ENCODE measurements at places on chromosomes 16 and 17.

DNA sequence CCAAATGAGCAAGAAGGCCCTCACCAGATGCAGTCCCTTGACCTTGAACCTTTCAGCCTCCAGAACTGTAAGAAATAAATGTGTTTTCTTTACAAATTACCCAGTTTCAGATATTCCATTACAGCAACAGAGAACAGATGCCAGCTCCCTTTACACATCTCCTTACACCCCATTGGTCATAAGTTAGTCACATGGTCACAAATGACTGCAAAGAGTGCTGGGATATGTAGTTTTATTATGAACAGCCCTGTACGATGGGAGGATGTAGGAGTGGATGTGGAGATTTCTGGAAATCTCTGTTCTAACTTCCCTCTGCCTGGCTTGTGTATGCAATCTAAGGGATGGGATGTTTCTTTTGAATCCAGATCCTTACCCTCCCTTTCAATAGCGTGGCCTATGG is 13.3 kb upstream of the RPL38 start:
- DNase-seq: no peak

GRCh38 chr17:28335959-28336871 is 654 bp downstream of the TNFAIP1 start:
- DNase-seq: no peak

DNA sequence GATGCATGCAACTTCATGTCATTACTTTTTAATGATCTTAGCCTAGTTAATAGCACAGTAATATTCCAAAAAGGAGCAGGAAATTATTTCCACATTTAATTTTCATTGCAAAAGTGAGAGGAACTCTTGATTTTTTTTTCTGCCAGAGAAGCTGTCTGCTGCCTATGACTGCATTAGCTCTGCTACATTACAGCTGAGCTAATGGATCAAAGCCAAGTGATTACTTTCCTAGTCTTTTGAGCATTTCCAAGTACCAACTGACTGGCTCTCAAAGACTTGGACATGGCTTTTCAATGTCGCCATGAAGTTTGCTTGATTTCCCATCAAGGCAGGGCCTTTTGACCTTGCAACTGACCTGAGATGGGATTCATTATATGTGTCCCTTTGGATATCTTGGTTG is 356.6 kb upstream of the XYLT1 start:
- no peak for DNase-seq

DNA sequence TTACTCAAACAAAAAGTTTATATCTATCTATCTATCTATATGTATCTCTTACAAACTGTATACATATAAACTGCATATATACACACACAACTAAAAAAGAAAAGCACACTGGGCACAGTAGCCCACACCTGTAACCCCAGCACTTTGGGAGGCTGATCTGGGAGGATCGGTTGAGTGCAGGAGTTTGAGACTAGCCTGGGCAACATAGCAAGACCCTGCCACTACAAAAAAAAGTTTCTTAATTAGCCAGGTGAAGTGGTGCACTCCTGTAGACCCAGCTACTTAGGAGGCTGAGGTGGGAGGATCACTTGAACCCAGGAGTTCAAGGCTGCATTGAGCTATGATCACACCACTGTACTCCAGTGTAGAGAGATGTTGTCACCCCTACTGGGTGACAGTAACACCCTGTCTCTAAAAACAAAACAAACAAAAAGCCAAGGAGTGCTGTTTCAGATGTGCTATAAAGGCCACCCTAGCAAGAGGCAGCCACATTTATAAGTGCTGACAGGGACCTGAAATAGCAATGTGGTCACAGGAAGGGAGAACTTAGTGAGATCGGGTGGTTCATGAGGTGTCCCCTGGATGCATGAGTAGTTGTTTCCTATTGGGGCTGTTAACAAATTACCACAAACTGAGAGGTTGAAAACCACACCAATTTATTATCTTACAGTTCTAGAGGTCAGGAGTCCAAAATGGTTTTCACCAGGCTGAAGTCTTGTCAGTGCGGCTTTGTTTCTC is 4.8 kb downstream of the CD2BP2 start:
- no peak for DNase-seq
